ENCODE measurements at places on chromosomes 5 and 9.

DNA sequence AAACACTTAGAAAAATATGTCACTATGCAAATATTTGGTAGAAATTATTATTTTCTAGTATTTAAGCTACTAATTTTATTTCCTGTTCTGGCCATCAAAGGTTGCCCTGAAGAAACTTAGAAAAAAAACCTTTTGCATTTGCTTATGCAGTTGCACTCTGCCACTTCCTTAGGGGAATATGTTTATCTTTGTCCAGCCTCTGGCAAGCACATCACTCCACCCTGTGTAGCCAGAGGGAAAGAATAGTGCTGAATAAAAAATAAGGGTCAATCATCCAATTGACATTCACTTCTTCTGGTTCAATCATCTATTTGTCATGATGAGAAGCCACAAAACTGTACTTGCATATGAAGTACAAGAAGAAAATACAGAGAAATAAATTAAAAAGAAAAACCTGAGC lies 72.8 kb downstream of the CETN3 start:
- no peak for DNase-seq

DNA sequence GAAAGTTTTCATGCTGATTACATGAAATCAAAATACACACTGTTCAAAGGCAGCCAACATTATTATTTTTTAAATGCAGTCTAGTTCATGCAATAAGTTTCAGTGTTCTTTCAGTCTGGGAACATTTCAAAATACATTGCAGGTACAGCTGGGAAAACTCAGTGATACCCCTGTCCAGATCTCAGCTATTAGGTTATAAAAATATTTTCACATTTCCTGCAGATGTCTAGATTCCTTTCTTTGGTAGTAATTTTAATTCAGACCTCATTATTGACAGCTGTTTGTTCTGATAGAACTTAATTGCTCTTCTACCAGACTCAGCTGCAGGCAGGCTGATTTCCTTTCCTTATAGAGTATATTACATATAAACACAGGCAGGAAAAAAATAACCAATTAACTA lies 556.8 kb upstream of the DMAC1 start:
- DNase-seq, result no peak

- no peak for DNase-seq
Measured at GRCh38 chr9:94082553-94082952, 1.7 kb upstream of the PTPDC1 start.

DNA sequence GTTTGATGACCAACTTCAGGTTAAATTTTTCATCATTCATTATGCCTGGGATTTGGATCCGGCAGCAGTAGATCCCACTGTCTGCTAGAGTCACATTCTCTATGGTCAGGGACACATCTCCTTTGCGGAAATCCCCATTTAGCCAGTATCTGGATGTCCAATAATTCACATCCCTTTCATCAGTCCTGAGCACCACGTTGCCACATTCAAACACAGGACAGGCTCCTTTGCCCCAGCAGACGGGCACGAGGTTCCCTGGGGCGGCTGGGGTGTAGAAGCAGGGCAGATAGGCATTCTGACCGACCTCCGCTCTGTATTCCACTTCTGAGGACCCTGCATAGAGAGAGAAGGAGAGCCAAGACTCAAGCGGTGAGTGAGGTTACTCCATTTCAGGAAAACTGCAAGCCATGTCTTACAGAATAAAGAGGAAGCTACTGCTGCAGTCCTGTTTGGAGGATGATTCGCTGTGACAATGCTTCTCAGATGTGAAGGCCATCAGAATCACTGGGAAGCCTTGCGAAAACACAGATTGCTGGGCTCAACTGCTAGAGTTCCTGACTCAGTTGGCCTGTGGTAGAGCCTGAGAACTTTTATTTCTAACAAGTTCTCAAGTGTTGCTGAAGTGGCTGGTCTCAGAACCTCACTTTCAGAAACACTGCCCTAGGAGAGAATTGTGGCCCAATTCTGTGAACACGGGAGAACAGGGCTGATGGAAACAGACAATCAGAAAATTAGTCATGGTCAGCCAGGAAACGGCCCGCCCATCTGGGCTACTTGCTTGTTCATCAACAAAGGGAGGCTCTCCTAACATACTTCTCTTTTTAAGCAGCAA lies 2.0 kb downstream of the HAVCR2 start:
- peak; percentile 89 for DNase-seq

DNA sequence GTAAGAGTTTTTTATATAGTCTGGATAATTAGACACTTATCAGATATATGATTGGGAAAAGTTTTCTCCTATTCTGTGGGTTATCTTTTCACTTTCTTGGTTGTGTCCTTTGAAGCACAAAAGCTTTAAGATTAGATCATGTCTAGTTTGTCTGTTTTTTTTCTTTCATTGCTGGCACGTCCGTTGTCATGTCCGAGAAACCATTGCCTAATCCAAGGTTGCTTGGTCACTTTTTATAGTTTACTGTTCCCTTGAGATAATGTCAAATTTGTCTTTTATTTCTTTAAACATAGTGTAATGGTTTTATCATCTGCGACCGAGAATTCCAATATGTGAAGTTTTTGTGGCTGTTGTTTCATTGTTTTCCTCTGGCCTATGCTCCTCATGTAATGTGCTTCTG lies 28.8 kb downstream of the GARNL3 start:
- no peak for DNase-seq

DNA sequence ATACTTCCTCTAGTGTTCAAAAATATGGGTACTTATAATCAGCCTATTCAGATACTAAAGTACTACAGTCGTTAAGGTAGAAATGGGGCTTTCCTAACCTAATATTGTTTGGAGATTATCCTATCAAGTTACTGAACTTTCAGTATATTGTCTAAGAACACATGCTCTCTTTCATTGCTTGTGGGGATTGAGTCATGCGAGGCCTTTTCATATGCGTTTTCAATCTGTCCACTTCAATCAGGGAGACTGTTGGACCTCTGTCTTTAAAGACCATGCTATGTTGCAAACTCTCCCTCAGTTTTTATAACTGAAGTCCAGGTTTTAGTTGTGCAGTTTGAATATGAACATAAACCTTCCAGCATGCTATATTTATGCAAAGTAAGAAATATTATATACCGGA lies 15.0 kb downstream of the PRR16 start:
- DNase-seq, result no peak

- DNase-seq, result no peak
Measured at GRCh38 chr5:83102364-83102980, 25.1 kb downstream of the XRCC4 start.

DNA sequence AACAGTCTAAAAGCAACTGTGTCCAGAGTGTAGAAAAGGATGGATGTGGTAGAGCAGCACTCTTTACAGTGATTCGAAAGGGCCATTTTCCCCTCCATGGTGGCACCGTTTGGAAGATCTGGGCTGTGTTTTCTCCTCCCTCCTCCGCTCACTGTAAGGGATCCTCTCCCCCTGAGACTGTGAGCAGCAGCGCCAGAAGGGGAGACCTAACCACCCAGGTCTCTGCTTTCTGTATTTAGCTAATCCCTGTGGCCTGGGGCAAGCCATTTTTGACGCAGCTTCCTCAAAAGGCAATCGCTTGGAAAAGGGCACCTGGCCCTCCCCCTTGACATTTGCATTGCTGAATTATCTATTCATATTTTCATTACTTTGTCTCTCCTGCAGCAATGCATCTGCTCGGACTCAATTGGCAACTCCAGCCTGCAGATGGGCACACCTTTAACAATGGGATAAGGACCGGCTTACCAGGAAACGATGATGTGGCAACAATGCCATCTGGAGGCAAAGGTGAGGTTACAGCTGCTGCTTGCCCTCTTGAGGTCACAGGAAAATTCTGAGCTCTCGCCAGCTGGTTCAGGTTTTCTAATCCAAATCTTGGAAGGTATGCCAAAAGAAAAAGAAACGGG lies 244.3 kb upstream of the WWC1 start:
- peak; percentile 24 for DNase-seq

DNA sequence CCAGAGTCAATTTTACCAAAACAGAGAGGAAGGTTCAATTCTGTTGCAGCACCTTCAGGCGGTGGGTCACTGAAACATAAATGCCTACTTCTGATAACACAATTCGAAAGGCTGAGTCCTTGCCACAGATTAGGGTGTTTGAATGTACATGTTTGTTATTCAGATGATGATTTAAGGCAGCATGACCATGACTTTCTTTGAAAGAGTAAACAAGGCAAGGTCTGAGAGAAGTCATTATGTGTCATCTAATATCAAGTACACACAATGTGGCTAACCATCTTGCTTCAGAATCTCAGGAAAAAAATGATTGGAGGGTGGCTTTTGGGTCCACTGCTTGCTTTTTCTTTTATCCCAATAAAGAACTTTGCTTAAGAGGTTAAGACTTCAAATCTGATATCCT lies 457.5 kb downstream of the TAF11L14 start:
- DNase-seq, result no peak

Data from inflammatory macrophage (primary cell).